ENCODE measurements at places on chromosomes 16 and 17.

DNA sequence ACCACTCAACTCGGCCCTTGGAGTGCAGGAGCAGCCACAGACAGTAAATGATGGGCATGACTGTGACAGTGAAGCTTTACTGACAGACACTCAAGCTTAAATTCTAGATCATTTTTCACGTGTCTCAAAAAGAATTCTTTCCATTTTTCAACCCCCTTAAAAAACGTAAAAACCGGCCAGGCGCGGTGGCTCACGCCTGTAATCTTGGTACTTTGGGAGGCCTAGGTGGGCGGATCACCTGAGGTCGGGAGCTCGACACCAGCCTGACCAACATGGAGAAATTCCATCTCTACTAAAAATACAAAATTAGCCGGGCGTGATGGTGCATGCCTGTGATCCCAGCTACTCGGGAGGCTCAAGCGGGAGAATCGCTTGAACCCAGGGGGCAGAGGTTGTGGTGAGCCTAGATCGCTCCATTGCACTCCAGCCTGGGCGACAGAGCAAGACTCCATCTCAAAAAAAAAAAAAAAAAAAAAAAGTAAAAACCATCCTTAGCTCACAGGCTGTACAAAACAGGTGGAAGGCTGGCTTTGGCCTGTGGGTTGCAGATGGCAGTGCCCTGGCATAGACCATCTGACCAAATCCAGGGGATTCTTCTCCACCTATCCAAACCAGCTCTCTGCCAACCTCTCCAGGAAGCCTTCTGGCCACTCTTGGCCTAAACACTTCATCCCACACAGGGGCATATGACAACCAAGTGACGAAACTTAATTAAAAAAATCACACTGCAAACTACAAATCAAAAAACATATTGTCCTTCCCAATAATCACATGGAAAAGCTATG is 18.3 kb downstream of the TBC1D16 start:
- no peak for DNase-seq

DNA sequence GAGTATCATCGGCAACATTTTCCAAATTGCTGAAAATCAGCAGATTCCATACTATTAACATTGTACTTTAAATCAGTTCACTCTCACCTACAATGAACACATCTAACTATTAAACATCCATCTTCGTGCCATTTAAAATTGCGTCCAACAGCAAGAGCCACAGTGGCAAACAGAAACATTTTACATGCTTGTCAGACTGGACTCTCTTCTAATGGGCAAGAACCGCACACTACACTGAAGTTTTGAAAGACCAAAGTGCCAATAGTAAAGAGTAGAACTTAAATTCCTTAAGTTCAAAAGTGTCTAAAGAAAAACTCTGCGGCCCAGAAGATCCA is 652 bp downstream of the RPS15A start:
- DNase-seq = no peak

- DNase-seq = no peak
Measured at GRCh38 chr17:32927201-32927723, 691 bp upstream of the TMEM98 start.

GRCh38 chr17:41657176-41657754 is 31.4 kb upstream of the EIF1 start:
- DNase-seq = no peak

DNA sequence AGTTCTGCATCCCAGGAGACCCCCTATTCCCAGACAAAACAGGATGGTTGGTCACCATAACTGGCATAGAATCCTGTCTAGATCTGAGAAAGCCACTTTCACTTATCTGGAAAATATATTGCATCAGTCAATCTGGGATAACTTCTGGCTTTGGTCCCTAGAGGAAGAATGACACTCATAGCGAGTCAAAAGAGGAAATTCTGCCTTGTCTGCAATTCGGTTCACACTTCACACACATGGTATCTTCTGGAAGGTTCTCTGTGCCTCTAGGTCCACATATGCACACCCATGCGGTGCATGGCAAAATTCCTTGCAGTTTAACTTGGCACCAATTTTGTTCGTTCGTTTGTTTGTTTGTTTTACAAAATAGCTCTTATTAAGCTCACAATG is 49.2 kb upstream of the WSCD1 start:
- no peak for DNase-seq

- no peak for DNase-seq
Measured at GRCh38 chr16:27676839-27677238, 126.9 kb downstream of the KATNIP start.

- DNase-seq = no peak
Measured at GRCh38 chr17:44394833-44395232, 5.4 kb upstream of the ITGA2B start.

DNA sequence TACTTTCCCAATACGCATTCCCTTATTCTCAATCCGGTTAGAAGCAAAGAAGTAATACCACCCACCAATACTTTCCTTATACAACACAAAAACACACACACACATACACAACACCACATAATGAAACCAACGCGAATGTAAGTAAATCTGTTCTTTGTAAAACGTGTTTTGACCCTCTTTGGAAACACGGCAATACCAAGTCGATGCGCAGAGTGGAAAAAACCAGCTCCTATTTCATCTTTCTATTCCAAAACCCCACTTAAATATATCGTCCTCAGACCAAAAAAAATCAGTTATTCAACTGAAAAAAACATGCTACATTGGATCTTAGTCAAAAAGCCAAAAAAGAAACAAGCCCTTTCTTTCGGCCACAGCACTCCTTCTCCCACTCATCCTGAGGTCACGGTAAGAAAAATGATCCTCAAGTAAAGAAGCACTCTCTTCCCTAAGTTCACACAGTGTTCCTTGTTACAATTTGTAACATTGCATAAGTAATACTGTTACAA is 31.0 kb upstream of the ARL4D start:
- no peak for DNase-seq

DNA sequence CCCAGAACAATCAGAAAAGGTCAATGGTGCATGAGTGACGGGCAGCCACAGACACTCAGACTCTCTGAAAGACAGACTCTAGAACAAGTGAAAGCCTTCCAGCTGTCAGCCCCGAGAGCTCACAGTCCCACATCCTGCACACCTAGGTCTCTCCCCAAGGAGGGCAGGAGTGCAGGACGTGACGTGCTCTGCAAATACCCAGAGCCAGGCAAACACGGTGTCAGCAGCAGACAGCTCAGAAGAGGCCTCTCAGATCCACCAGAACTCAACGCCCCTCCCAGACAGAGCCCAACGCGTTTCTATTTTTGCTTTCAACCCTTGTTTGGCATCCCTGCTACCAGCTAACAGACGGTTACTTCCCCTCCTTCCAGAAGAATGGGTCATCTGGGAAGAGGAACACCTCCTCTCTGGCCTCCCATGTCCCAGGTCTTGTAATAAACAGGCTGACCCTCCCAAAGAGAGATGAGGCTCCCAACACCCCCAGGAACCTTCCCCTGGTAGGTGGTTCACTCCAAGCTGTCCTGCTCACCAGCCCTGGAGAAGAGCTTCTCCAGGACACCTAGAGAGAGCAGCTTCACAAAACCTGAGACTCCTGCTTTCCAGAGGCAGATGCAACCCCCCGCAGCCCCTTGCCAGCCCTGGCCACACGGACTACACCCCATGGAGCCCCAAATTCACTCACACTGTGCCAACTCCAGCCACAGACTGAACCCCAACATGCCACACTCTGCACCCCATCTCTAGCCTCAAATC is 7.6 kb downstream of the PITPNM3 start:
- no peak for DNase-seq

GRCh38 chr16:4371357-4372000 is at the start of gene VASN:
TSS of gene VASN (plus strand) at chr16:4371848. CDS start at chr16:4380878, 9,030 bp downstream.
- peak; percentile 68 for DNase-seq

GRCh38 chr17:60371818-60372510 is 20.0 kb downstream of the USP32 start:
- DNase-seq = no peak

- DNase-seq = peak; percentile 7
Measured at GRCh38 chr16:27428026-27428785, 26.2 kb downstream of the IL21R start.

- no peak for DNase-seq
Measured at GRCh38 chr17:38981636-38982035, 14.4 kb upstream of the FBXO47 start.

- DNase-seq = no peak
Measured at GRCh38 chr16:51431517-51432241, 280.6 kb upstream of the SALL1 start.

DNA sequence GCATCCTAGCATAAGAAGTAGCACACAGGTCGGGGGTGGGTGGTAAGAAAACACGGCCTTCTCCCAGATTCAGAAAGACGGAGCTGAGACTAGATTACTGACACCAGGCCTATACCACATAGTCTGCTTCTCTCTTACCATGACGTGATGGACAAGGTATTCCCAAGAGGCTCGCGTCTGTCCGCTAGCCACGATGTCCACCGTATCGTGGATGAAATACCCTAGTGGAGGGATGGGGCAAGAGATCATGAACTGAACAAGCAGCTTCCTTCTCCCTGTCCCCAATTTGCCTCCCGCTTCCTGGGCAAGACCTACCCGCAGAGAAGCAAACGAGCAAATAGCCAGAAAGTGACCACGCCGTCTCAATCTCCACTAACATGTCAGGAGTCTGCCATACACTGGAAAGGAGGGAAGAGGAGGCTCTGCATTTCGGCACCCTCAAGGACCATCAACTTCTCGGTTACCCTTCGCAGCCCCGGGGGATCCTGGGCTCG is 820 bp downstream of the TLCD1 start:
- DNase-seq = no peak

- no peak for DNase-seq
Measured at GRCh38 chr17:77608431-77608830, 350.1 kb upstream of the TNRC6C start.

GRCh38 chr16:79658301-79659033 is 57.9 kb upstream of the MAF start:
- DNase-seq = no peak
